ENCODE measurements at places on chromosomes 3 and 15.

- DNase-seq: no peak
Observed at GRCh38 chr3:112786002-112786590, 60.6 kb downstream of the CD200R1L start.

DNA sequence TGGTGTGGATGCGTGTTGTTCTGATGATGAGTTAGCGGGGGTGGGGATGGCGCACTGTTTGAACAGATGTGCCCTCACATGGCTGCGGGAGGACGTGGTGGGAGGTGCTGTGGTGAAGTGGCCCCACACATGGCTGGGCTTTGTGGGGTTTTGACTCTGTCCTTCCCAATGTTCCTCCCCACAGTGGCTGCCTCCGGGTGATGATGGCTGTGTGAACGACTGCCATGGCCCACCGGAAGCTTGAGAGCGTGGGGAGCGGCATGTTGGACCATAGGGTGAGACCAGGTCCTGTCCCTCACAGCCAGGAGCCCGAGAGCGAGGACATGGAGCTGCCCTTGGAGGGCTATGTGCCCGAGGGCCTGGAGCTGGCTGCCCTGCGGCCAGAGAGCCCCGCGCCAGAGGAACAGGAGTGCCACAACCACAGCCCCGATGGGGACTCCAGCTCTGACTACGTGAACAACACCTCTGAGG lies 167.9 kb downstream of the APBA2 start:
- DNase-seq: no peak

- DNase-seq: no peak
Observed at GRCh38 chr3:18740631-18741583, 315.8 kb upstream of the SATB1 start.

DNA sequence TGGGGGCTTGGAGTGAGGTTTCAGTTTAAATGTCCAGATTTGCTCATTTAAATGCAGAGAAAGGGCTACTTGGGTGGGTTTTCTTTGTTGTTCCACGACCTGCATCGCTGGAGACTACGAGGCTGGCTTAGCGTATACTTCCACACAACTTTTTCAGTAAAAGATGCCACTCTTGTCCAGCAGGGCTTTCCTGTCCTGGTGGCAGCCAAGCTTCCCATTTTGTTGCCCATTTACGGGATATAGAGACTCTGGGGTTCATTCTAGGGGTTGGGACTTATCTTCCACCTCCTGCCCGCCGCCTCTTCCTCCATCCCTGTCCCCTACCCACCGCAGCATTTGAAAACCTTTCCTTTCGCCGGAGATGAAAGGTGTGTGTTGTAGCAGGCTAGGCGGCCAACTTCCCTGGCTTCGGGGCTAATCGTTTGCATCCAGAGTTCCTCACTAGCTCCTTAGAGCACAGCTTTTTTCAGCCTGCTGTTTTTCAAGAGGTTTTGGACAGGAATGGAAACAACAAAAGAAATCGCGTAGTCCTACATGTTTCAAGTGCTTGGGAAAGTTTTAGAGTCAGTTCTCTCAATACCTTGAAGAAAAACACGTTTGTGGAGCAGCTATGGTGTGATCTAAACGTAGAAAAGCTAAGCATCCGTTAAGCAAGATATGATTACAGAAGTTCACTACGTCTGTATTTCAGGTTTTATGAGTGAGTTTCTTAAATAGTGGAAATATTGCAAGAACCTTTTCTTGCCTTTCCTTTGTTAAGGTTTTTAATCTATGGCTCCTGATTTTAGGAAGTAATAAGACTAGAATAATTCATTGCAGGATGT lies 843 bp downstream of the CHRNA5 start:
- no peak for DNase-seq

GRCh38 chr3:149472030-149472797 lies 2.3 kb upstream of the TM4SF4 start:
- no peak for DNase-seq

- DNase-seq: no peak
Observed at GRCh38 chr3:53726643-53727042, 119.6 kb downstream of the CHDH start.
